ENCODE measurements at places on chromosomes 2 and 18.

DNA sequence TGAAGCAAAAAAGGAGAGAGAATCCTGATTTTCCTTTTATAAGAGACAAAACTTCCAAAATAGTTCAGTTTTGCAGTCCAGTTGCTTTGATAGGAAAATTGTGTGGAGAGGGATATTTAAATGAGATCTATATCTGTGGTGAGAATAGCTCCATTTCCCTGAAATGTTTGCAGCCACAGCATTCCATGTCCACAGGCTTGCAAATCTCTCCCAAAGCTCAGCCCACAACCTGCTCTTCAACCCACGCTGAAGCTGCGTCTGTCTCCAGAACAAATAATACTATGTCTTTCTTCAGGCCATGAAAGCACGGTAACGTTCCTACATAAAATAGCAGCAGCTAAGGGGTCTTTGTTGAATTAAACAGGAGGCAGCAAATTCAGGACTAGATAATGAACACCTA, 31.8 kb downstream of the TMEM17 start:
- DNase-seq, result peak; percentile 52

- peak; percentile 95 for DNase-seq
Measured at GRCh38 chr18:57806978-57807285, 3.8 kb upstream of the ATP8B1 start.

- DNase-seq, result no peak
Measured at GRCh38 chr18:2984091-2984490, 28.9 kb downstream of the LPIN2 start.

DNA sequence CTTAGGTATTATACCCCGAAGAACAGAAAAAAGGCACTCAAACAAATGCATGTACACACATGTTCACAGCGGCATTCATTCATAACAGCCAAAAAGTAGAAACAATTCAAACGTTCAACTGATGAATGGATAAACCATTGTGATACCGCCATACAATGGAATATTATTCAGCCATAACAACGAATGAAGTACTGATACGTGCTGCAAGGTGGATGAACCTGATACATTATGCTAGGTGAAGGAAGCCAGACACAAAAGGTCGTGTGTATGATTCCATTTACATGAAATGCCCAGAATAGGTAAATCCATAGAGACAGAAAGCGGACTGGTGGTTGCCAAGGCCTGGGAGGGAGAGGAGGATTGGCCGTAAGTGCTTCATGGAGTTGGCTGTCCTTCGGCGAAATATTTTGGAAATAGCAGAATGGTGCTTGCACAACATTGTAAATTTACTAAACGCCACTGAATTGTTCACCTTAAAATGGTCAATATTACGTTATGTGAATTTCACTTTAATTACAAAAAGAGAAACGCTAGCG, 750 bp upstream of the RMP24 start:
- DNase-seq, result no peak

DNA sequence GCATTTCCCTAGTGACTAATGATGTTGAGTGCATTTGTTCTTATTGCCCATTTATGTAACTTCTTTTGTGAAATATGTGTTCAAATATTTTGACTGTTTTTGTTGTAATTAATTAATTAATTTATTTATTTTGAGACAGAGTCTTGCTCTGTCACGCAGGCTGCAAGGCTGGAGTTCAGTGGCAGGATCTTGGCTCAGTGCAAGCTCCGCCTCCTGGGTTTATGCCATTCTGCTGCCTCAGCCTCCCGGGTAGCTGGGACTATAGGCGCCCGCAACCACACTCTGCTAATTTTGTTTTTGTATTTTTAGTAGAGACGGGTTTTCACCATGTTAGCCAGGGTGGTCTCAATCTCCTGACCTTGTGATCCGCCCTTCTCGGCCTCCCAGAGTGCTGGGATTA, 71.9 kb downstream of the TAF4B start:
- DNase-seq, result no peak

- DNase-seq, result no peak
Measured at GRCh38 chr2:229578052-229578846, 136.1 kb downstream of the DNER start.

DNA sequence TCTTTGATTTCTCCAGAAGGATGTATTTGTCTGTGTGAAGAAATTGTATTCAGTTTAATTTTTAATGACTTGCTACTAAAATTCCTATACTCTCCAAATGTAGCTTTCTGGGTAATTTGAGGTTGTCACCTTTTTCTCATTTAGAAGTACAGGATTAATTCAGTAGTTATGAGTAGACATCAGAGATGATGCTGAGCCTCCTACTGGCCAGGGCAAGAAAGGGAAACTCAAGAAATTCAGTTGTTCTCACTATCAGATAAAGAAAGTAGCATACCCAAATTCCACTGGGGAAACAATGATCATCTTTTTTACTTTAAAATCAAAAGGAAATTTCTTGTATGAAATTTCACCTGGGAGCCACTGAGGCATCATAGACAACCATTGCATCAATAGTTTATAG, 199.4 kb downstream of the SATB2 start:
- peak; percentile 24 for DNase-seq

- DNase-seq, result peak; percentile 19
Measured at GRCh38 chr18:6001867-6002266, 106.5 kb upstream of the TMEM200C start.

DNA sequence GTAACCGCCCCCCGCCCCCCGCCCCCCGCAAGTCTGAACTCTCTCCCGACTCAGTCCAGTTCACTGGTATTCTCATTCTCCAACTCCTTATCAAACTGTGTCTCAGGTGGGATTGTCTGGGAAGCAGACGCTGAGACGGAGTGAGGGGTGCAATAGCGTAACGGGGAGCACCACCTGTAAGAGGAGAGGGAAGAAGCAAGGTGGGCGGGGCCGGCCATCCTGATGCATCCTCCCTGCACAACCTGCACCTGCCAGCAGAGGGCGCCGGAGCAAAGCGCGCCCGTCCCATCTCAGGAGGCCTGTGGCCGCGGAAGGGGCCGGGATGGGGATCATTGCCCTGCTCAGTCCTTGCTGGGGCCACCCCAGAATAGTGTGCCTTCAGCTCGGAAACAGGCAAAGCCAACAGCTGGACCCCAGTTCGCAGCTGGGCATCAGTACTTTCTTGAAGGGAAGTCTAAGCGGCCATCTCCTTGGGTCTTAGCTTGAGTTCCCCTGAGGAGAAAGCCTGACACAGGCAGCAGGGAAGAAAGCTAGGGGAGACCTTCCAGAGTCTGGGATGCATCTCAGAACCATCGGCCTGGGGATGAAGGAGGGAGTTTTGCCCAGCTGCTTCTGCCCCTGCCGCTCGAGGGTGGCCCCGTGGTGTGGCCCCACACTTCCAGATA, 208.0 kb downstream of the TFCP2L1 start:
- peak; percentile 62 for DNase-seq

- DNase-seq, result peak; percentile 36
Measured at GRCh38 chr2:121479882-121480522, 50.7 kb upstream of the RNU4ATAC start.

DNA sequence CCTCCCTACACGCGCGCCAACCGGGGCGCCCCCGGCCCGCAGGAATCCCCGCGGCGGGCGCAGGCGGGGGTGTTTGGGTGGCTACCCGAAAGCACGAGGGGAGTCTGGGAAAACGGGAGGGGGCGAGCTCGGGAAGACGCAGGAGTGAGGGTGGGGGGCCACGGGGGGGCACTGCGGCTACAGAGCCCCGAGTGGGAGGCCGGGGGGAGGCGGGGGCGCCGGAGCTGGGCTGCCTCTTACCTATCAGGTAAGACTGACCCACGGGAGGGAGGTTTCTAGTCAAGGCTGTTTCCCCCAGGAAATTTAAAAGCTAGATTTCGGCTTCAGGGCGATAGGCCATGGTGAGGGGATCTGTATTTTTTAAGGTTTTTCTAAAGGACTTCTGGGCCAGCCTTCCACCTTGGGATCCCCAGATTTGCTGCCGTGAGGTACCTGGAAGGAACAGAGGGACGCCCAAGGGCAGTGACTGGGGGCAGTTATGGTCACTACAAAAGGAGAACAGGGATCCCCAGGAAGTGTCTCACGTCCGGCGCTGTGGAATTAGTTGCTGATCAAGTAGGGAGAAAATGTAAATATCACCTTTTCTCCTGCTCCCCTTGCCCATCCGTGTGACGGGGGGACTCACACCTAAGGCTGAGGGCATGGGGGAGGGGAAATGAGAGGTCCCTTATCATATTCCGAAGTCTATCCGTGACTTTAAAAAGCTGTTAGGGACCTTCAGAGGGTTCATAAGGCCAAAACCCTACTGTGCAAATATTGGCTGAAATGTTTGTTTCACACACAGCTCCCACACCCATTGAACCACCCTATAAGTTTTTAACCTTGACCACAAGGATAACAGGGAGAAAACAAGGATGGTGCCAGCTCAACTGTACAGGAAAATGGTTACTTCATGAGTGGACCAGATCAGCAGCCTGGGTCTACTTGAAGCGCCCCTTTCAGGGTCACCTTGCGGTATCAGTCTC, 638 bp upstream of the IRS1 start:
- peak; percentile 10 for DNase-seq

- peak; percentile 19 for DNase-seq
Measured at GRCh38 chr18:1014509-1014908, 109.8 kb downstream of the ADCYAP1 start.

DNA sequence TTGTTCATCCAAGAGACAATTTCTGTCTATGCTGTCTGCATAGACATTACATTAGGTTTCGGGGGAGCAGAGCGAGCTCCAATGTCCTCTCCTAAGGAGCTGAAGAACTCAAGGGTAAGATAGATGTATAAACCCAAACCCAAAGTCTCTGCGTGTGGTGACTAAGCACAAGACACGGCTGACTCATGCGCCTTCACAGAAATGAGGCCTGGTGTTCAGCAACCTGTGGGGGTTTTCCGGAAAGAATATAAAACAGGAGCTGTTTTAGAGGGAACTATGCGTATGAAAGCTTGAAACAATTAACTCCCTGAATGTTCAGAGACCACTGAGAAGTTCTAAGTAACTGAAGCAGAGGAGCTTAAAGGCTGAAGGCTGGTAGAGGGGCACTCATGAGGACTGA, 154.7 kb downstream of the SOX11 start:
- no peak for DNase-seq

DNA sequence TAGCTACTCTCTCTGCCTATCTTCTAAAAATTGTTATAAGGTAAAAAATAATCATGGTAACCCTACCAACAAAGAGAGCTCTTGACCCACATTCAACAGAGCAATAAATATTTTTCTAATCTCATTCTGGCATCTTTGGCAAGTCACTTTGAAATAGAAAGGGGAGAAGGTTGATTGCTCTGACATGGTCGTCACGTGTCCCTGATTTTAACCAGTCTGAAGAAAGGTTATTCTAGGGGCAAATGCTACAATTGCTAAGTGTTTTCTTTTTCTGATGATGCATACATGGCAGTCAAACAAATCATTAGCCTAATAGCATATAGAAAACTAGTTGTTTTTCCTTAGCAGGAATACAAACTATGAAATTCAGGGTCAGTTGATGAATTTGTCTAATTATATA, 153.3 kb upstream of the MAP3K20 start:
- DNase-seq, result no peak

DNA sequence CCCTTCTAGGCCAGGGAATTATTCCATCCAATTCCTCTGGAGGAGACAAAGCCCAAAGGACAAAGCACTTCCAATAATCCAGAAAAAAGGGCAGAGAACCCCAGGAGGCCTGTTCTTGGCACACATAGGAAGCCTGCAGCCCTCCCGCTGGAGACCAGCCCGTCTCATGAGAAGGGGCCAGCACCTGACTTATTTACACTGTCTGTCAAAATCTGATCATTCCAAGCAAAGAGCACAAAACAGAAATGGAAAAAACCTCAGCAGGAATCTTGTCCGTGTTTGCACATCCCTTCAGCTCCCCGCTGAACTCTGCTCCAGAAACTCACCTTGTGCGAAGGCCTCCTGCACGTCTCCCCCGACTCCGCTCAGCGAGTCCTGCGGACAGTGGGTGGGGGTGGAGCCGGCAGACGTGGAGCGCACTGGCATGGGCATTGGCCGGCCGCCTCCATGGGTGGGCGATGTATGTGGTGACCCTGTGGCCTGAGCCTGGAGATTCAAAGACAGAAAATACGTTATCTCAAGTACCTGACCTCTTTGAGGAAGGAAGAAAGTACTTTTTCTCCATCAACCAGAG, 46.2 kb upstream of the DNMT3A start:
- DNase-seq, result no peak

- no peak for DNase-seq
Measured at GRCh38 chr2:131646669-131647297, 119.1 kb downstream of the CCDC74A start.

- DNase-seq, result no peak
Measured at GRCh38 chr18:6434481-6434880, 19.8 kb upstream of the L3MBTL4 start.

DNA sequence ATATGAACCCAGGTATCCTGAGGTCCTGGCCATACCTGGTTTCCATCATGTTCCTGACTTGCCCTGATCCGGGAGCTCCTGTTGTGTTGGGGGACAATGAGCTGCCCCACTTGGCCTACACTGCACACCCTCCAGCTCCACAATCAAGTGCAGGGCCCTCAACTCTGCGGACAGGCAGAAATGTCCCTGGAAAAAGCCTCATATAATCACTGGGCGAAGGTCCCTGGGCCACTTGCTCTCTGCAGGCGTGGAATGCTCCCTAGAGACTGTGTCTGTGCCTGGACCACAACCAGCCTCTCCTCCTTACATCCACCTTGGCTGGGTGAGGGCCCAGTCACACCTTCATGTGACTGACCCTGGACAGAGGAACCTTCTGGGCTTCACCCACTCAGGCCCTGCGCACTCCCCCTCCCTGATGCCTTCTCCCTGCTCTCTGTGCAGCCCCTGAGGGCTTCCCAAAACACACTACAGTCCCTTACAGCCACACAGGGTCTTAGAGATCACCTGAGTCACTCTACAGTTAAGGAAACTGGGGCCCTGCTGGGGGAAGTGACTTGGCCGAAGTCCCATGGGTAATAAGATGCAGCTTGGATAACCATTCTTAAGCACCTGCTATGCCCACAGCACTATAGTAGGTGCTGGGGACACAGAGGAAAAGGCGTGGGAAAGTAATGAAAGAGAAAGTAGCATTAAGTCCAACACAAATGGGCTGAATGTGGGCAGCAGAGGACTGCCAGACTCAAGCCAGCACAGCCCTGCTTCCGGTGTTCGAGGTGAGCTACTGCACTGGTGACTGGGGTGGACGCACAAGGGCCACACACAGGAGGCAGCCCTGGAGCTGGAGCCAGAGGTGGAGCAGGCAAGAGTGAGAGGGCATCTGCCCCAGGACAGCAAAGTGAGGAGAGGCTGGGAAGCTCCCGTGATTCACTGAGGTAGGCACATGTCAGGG, 9.8 kb downstream of the BOLA3 start:
- DNase-seq, result no peak

- DNase-seq, result no peak
Measured at GRCh38 chr2:44691174-44691785, 250.2 kb upstream of the SIX3 start.

GRCh38 chr2:113857464-113857863, 32.4 kb upstream of the ACTR3 start:
- DNase-seq, result no peak

GRCh38 chr2:186950694-186951093, 101.7 kb upstream of the ZSWIM2 start:
- DNase-seq, result peak; percentile 70

- DNase-seq, result peak; percentile 34
Measured at GRCh38 chr2:143762176-143762928, 633.1 kb downstream of the ARHGAP15 start.

GRCh38 chr2:28395334-28396061, 2.8 kb downstream of the FOSL2 start:
- peak; percentile 78 for DNase-seq

GRCh38 chr2:218079943-218080913, 11.2 kb downstream of the RUFY4 start:
- DNase-seq, result no peak
